Stimulated activated CD8-positive, alpha-beta memory T cell treated with anti-CD3 and anti-CD28 coated beads, Interleukin-15, amount 100 ng/mL, for 48 hours (primary cell): ENCODE measurements at places on chromosomes 2 and 18.

DNA sequence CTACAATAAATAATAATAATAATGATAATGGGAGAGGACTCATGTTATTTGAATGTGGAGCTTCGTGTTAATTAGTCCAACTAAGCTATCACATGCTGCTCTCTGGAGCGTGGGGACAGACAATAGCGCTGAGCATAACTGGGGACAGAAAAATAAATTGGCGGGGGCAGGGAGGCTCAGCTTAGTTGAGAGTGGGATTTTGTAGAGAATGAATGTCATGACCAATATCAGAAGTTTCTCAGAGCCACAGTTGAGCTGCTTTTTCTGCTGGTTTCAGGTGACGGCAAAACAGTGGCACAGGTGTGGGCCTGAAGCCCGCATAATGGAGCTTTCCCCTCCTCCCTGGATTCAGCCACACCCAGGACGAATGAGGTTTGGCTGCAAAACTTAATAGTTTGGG lies 111.1 kb upstream of the CAB39 start:
- no peak for DNase-seq

GRCh38 chr18:36329684-36330434 lies 32.3 kb downstream of the FHOD3 start:
- no peak for DNase-seq

- peak; percentile 41 for DNase-seq
Observed at GRCh38 chr18:49055754-49056172, 105.0 kb upstream of the SMAD7 start.

DNA sequence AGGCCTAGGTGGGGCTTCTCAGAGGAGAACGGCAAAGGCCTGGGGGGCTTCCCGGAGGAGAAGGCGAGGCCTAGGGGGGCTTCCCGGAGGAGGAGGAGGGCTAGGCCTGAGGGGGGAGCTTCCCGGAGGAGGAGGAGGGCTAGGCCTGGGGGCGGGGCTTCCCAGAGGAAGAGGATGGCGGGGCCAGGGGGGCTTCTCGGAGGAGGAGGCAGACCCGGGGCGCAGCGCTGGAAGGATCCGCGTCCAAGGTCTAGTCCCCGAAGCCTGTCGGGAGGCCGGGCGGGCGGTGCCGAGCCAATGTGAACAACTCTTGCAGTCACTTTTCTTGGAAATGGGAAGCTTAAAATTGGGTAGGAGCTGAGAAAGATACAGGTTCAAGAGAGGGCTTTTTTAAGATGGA lies 30.0 kb upstream of the TUBA3D start:
- DNase-seq, result no peak
